ENCODE measurements at places on chromosomes 11 and 22.

DNA sequence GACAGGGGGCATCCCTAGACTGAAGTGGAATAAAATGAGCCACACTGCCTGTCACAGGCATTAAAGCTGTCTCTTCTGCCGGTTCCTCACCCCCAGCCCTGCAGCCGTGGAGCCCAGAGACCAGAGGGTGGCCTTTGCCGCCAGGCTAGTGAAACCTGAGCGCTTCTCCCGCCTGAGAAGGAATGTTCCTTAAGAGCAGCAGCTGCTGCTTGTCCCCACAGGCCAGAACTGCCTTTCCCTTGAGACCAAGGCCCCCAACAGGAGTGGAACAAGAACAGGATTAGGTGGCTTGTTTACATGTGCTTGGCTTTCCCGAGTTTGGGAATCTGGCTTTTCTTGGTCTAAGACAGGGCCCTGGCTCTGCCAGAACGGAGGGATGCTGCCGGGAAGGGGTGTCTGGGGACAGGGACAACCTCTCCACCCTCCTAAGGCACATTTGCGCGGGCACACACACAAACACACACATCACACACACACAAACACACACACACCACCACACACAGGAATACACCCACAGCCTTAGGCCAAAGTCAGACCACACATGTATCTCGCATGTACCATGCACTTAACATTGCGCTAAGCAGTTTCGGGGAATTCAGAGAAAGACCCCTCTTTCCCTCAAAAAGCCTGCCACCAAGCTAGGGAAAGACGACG is 91.8 kb downstream of the FEZ1 start:
- no peak for DNase-seq

DNA sequence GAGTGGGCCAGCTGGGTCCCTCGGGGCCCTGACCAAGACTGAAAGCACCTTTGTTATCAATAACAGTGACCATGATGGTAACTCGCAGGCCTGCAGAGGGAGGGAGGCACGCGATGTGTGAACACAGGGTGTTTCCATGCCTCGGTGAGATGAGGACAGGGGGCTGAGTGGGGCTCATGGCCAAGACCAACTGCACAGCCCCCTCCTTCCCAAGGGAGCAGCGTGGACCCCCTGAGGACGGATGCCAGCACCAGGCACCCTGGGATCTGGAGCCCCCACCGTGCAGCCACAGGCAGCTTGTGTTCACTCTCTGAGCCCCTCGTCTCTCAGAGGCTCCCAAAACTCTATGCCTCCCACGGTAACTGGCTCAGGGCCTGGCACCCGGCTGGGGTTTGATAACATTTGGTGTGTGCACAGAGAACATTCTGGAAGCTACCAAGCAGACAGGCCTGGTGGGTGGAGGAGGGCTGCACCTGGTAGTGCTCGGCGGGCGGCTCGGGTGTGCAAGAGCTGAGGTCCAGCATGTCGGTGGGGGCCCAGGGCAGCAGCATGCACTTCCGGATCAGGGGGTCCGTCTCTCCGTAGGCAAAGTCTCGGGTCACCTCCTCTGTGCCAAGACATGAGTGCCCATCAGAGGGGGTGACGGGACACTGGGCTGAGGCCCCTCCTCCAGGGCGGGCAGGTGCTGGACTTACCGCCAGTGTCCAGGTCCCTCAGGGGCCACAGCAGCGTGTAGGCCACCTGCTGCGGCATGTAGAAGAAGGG is 7.6 kb downstream of the TTLL12 start:
- no peak for DNase-seq

DNA sequence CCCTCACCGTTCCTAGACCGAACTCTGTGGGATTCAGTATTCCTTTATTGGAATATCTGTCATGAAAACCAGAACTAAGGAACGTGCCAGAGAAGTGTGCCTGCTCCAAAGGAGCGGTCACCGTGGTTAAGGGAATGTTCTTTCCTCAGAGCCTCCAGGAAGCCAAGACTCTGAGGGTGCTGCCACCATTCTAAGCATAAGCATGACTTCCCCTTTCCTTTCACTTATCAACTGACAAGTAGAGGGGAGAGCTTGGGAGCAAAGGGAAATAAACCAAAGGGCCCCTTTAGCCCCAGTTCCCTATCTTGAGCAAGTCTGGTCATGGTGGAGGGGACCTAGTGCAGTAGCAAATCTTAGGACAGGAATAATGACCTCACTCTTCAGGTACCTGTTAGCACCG is 26.8 kb downstream of the CTR9 start:
- no peak for DNase-seq

- DNase-seq: no peak
Measured at GRCh38 chr11:35683728-35684339, 21.3 kb downstream of the TRIM44 start.
